ENCODE measurements at places on chromosomes 1 and 21.

GRCh38 chr1:213050745-213051126 lies 305 bp upstream of the RPS6KC1 start:
- DNase-seq = no peak

GRCh38 chr1:179369751-179370341 lies 4.1 kb downstream of the AXDND1 start:
- DNase-seq = peak; percentile 30

DNA sequence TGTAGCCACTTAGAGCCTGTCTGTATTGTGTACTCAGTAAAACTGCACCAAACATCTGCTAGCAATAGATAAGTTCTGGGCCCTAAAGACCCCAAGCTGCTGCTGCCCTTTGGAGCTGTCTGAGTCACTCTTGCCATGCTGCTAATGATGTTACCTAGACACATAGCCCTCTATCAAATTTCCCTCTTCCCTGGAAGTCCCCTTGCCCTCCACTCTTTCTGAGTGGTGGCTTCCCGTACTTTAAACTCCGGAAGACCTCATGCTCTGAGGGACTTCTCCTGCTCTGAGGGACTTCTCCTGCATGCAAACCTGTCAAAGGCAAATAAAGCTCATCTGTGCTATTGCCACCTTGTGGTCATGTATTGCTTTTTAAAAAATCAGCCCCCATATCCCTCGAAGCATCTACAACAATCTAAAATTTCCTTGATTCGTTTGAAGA lies 34.0 kb downstream of the FH start:
- no peak for DNase-seq

GRCh38 chr1:204984499-204984898 lies 58.5 kb upstream of the CNTN2 start:
- DNase-seq = no peak

Measured in GM19239 (cell line).